Activated T-cell treated with anti-CD3 and anti-CD28 coated beads, Interleukin-2, amount 50 U/mL, for 1 hour (primary cell): ENCODE measurements at places on chromosomes 2 and 18.
A peak's percentile ranks its signal among the peaks of the same experiment; 100 is the strongest.

GRCh38 chr18:55362303-55362702 lies 225.7 kb downstream of the TCF4 start:
- DNase-seq, result no peak

- no peak for DNase-seq
These were observed 129.3 kb downstream of the CAPN13 start for GRCh38 chr2:30677861-30678385.

DNA sequence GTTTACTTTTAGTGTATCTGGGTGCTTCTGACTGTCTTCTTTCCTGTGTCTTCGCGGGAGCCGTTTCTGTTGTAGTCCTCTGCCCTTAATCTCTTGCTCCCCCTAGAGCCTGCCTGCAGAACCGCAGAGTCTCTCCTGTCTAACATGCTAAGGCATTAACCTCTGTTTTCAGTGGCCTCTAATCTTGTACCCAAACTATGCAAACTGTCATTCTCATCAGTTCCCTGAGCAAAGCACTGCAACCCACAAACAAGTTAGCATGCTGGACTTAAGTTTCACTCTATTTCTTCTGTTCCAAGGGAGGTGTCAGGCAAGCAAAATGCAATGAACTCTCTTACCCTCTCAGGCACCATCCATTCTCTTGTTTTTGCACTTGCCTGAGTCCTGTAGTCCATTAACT lies 138.4 kb downstream of the OTX1 start:
- DNase-seq, result no peak

- DNase-seq, result no peak
These were observed 214.6 kb downstream of the SETBP1 start for GRCh38 chr18:44895176-44895798.

- no peak for DNase-seq
These were observed 25.8 kb upstream of the TMEM182 start for GRCh38 chr2:102736110-102736409.

- peak; percentile 50 for DNase-seq
These were observed 749 bp downstream of the STK25 start for GRCh38 chr2:241507430-241508239.

- DNase-seq, result no peak
These were observed 273.7 kb upstream of the KYNU start for GRCh38 chr2:142603759-142604158.

- no peak for DNase-seq
These were observed 151.7 kb downstream of the ARHGAP28 start for GRCh38 chr18:6881034-6881820.

- peak; percentile 1 for DNase-seq
These were observed 229.2 kb downstream of the LDLRAD4 start for GRCh38 chr18:13447621-13448334.

- no peak for DNase-seq
These were observed 23.8 kb downstream of the ADRA2B start for GRCh38 chr2:96092573-96092877.

DNA sequence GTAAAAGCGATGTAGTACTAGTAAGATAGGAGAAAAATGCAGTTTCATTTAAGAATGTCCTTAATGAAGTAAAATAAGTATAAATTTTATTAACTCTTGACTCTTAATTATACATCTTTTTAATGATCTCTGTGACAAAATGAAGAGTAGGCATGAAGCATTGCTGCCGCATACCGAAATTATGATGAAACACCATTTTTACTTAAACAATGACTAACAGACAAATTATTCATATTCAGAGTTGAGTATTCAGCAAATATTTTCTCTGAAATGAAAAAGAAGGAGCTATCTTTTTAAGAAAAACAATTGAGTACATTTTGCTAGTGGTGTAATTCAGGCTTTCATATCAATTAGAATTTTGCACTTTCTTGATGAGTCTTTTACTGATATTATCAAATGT lies 150.6 kb upstream of the DOCK10 start:
- DNase-seq, result no peak

DNA sequence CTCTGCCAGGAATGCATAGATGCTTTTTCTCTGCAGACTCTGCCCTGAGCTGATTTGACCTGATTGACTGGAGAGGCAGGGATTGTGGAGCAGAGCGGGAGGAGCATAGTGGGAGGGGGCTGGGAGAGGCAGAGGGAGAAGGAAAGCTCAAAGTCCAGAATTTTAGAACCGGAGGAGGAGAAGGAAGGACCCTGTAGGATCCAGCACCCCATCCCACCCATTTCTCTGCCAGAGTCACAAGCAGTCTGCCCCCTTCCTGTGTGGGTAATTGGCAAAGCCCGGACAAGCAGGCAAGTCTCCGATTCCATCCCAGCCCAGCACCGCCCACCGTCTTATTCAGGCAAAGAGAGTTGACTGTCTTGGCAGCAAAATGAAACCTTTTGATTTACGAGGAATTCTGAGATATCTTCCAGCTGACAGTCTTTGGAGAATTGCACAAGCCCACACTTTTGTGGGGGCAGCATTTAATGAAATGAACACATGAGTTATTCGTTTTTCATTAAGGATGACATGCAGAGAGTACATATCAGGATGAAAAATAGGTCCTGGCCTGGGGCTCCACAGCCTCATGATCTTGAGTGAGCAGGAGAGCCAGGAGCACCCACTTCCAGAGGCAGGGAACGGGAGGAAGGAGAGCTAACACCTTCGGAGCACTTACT lies 103.1 kb downstream of the MCFD2 start:
- no peak for DNase-seq

DNA sequence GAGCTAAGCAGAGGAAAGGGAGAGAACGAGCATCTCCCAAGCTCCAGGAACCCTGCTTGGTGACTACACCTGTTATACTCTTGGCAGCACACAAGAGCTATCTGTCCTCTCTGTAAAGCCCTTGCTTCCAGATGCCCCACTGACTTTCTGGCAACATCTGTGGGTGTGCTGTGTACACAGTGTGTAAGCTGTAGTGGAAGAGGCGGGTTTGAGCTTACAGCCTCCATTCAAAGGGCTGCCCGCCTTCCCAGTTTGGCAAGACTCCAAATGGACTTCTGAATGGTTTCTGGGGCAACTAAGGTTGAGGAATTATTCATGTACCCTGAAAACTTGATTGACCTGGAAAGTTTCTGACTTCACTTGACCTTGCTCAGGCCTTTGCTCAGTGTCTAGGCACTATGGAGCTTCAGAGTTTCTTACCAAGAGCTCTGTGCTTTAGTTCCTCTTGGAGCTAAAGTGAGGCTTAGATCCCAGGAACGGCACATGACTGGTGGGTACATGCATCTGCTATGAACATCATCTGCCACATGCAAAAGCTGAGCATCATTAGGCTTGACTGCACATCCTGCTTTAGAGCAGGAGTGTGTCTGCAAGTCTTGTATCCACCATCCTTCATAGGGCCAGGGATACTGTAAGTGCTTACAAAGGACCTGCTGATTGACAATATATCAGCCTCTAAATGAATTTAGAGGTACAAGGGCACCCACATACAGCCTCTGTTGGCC lies 290.9 kb upstream of the SIX2 start:
- no peak for DNase-seq

- no peak for DNase-seq
These were observed 24.5 kb downstream of the PIAS2 start for GRCh38 chr18:46892842-46893241.

GRCh38 chr2:96847586-96847985 lies 3.8 kb upstream of the ANKRD23 start:
- no peak for DNase-seq
